Stimulated activated naive CD8-positive, alpha-beta T cell treated with anti-CD3 and anti-CD28 coated beads, Interleukin-15, Interleukin-2, amounts not matched to agents 100 U/mL and 50 U/mL, for 24 hours (primary cell): ENCODE measurements at places on chromosomes 3 and 15.
A peak's percentile ranks its signal among the peaks of the same experiment; 100 is the strongest.

DNA sequence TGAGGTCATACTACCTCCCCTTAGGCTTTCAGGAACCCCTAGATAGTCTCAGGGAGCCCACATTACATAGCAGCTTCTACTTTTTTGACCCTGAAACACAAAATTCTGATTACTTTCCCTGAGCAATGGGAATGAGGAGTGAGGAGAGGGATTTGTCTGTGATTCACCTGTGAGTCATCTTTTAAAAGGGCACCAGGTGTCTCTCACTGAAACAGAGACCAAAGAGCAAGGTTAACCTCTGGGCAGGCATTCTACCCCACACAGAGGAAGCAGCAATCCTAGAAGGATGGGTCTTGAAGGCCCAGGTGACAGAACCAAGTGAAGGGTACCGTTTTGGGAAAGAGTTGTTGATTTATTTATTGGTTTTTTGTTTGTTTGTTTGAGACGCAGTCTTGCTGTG lies 31.1 kb upstream of the UBE2E2 start:
- no peak for DNase-seq

- no peak for DNase-seq
Observed at GRCh38 chr3:154095832-154096421, 25.3 kb upstream of the ARHGEF26 start.

DNA sequence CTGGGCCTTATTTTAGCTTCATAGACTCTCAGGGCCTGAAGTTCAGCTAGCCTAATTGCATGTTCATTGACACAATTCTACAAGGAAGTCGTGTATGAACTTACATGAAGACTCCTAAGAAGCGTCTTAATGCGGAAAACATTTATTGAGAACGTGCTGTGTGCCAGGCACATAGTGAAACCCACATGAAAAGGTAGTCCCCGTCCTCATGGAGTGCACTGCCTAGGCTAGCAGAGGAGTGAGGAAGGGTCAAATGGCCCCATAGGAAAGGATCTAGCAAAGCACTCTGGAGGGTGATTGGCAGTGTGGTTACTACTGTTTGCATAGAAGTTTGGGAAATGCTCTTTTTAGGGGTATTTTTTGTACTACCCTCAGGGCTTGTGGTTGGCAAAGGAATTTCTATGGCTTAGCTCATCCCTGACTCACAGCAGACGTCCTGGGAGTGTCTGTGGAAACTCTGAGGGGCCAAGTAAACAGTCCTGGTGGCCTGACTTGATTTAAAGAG lies 854 bp upstream of the NPTN start:
- DNase-seq, result peak; percentile 11

DNA sequence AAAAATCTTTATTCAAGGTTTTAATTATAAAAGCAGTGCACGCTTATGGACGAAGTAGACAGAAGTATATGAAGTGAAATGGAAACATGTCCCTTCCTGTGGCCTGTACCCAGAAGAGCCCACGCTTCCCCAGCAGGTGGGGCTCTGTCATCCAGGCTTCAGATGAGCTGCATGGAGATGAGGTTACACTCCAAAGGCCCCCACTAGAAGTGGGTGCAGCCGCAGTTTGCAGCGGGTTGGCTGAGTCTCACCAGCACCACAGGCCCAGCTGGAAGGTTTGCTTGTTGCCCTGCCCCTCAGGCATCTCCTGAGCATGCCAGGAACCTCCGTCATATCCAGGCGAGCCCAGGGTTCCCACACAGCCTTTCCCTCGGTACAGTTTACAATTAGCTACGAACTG lies 33.1 kb downstream of the PRR20G start:
- DNase-seq, result no peak

- DNase-seq, result no peak
Observed at GRCh38 chr3:82413171-82413570, 651.7 kb upstream of the GBE1 start.

GRCh38 chr15:74958908-74959585 lies 2.5 kb upstream of the RPP25 start:
- peak; percentile 11 for DNase-seq

DNA sequence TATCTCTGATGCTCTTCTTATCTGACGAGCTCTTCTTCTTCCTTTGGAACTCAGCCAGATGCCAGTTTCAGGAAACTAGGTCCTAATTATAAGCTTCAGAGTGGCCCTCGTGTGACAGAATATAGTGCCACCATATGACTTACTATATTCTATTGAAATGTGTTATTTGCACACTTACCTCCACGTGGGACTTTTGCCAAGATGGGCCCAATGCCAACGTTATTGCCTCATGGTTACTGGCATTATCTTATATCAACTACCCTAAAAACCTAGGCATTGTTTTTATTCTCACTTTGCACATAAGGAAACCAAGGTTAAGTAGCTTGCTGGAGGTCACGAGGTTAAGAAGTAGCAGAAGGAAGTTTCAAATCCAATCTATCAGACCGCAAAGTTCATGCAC lies 71.3 kb upstream of the SLCO3A1 start:
- no peak for DNase-seq

- no peak for DNase-seq
Observed at GRCh38 chr3:94525043-94525442, 462.2 kb downstream of the NSUN3 start.

DNA sequence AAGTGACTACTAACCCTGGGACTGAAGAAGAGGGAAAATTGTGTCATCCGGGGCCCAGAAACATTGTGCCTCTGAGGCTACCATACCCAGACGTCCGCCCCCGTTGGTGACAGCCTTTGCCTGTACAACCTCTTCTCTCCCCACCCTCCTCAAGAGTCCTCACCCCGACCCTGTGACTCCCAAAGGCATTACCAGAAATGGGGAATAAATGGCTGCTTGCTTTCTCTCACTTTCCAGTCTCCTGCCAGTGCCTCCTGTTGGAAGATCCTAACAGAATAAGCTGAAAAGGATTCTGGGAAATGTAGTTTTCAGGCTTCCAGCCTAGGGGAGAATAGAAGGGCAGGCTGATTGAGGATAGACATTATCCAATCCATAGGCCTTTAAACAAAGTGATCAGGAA lies 30.8 kb upstream of the SLC25A36 start:
- DNase-seq, result no peak

DNA sequence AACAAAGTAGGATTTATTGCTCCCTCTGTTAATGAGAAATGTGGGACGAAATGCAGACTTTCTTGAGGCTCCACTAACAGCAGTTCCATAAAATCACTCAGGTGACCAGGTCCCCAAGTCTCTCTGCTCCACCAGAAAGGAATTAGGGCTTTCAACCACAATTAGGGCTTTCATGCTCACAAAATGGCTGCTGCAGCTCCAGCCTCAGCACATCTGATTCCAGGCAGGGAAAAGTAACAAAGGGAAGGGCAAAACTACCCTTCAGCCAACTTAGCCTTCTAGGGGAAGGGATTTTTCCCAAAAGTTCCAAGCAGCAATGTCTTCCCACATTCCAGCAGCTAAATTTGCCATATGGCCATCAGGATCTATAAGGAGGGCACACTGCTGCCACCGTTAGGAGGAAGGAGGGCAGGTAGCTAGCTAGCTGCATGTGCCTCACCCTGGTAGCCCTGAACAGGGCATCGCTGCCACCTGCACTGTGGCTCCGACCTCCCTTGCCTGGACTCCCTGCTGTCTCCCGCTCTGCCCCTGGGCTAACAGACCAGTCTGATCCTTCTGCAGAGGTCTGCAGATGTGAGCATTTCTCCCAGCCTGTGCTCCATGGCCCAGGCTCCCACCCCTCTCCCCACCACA lies 12.8 kb downstream of the CFAP100 start:
- DNase-seq, result no peak
